ENCODE measurements at places on chromosomes 13 and 19.

DNA sequence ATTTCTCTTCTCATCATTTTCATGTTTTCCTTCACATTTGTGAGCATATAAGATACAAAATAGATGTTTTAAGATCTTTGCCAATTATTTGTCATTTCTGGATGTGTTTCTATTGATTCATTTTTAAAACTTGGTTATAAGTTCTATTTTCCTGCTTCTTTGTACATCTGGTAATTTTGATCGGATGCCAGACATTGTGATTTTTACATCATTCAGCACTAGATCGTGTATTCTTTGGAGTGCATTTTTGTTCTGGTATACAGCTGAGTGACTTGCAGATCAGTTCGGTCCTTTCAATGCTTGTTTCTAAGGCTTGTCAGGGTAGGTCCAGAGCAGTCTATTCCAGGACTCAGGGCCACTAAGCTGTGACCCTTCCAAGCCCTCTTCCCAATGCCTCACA, 198.2 kb downstream of the KLF12 start:
- no peak for DNase-seq

- no peak for DNase-seq
Observed at GRCh38 chr13:60120617-60121336, 43.0 kb downstream of the DIAPH3 start.

GRCh38 chr13:106375085-106375484, 160.4 kb downstream of the EFNB2 start:
- no peak for DNase-seq

- no peak for DNase-seq
Observed at GRCh38 chr13:101065329-101065728, 351.0 kb downstream of the NALCN start.

DNA sequence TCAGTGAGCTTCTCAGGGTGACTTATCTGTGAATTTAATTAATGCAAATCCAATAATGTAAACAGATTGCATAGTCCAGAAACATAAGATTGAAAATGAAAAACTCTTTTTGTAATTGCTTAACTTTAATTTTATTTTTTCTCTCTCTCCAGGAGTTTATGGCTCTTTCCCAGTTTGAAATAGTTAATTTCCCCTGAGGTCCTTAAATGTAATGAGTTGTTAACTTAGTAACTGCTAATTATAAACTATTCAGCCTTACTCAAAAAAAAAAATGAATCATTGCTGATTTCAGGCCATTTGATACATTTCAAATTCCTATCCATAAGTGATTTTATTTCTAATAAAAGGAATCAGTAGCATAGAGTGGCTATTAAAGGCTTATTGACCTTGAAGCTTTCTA, 84.1 kb upstream of the TRPC4 start:
- no peak for DNase-seq

DNA sequence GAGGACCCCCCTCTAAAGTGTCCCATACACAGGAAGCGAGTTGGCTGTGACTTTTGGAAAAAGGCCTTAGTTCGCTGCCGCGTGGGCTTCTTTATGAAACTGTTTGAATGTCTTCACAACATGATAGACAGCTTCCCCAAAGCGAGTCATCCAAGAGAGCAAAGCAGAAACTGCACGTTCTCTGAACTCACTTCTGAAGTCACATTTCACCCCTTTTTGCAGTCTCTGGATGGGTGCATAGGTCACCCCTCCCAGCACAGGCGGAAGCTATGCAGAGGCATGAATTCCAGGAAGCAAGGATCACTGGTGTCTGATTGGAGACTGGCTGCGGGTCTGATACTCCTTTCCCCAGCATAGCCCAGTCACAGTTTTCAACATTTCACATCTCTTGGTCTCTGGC, 10.6 kb downstream of the GPI start:
- DNase-seq, result no peak

DNA sequence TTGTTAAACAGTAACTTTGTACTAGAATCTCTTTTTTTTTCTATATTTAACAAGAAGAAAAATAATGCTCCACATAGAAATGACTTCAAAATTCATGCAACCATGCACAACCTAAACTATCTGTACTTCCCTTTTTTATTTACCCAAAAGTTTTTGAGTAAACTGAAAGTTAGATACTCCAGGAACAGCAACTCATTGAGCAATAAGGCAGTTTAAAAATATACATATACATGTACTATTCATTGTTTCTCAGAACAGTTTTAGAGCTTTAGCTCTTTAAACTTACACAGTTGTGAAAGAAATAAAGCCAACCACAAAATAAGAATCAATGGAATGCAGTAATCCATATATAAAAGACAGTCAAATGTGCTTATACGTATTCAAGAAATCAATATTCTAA, 39.2 kb downstream of the MTMR6 start:
- no peak for DNase-seq

DNA sequence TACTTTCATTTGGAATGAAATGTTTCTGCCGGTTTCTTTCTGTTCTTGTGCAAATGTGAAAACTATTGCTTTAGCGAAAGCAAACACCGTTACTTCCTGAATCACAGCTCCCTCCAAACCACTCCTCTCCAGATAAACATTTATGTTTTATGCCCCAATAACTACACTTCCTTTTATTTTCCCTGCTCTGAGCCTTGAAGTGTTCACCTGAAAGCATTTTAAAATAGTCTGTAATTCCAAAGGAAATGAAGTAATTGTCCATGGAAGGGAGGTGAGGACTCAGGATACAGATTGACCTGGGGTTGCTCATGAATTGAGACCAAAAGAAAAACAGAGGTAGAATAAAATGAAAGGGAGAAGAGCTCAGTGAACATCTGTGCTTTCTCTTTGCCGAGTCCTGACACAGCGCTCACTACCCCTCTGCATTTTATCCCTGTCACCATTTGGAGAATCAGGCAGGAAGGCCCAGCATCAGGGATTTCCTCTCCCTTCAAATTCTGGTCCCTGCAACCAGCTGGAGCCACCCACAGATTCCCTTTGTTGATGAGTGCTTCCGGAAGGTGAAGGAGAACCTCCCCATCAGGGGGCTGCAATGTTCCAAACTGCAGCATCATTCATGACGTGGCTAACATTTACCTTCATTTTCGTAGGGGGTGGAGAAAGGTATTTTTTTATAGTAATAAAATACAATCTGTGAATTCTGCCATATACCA, 171.9 kb downstream of the ITGBL1 start:
- no peak for DNase-seq

DNA sequence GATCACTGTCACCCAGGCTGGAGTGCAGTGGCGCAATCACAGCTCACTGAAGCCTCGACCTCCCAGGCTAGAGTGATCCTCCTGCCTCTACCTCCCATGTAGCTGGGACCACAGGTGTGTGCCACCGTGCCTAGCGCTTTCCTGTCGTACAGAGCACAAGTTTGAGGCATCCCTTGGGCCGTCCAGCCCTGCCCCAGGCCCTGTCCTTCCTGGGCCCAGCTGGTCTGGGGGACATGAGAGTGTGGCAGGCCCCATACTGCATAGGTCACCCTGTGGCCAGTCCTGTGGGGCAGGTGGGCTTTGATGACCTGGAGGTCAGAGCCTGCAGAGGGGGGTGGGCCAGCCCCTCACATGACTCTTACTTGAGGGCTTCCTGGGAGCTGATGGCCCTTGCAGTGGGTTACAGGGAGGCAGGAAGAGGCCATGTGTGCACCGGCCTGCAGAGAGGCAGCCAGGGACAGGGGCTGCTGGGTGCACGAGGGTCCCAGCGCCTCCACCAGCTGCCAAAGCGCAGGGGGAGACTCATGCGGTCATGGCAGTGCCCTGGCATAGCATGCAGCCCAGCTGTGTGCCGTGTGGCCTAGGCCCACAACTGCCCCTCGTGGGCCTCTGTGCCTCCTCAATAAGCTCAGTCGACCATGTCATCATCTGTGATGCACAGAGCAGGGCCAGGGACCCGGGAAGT, 61.4 kb downstream of the KDM4B start:
- DNase-seq, result no peak

- DNase-seq, result no peak
Observed at GRCh38 chr19:16355293-16356043, 30.8 kb downstream of the KLF2 start.

- DNase-seq, result no peak
Observed at GRCh38 chr19:18496167-18496979, 25.5 kb downstream of the ELL start.

DNA sequence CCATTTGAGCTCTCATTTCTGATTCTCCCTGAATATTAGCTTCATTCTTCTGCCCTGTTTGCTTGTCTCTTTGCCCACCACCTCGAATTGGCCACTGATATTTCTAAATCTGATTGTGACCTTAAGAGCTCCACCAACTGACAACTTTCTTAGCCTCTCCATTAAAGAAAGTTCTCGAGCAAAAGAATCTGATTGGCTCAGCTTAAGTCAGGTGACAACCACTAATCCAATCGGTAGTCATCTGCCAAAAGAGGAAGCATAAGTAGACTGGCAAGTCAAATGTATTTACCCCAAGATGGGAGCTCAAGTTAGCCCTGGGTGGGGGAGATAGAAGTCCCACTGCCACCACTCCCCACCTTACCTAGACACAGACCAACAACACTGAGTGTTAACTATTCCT, 41.5 kb downstream of the NOTCH3 start:
- no peak for DNase-seq

DNA sequence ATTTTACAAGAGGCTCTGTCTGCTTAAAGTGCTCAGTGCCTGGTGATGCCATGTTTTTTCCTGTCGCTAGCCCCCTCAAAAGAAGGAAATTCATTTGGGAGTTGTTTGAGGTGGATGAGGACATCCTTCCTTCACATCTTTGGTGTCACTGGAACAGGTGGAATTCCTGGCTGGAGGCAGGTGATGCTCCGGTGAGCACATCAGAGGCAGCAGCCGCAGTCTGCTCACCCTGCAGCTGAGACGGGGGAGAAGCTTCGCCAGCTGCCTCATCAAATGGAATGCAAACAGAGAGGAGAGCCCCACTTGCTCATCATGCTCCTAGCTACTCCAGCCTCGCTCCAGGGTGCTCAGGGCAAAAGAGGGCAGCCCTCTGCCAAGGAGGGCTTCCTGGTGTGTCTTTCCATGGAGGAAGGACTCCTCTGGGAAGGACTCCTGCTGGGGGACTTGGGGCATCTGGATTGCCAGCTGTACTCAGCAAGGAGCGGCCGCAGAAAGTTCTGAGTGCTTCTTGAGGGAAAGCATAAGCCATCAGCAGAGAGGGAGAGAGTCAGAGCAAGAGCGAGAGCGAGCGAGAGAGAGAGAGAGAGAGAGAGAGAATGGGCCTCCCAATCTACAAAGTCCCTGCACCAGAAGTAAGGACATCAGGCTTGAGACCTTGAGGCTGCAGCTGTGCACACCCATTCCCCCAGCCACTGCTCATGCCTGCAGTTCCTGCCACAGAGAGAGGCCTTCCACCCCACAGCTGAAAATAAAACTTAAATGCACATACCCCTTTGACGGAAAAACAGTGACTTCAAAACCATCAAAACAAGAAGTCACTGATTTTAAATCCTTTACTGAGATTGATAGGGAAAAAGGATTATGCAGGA, 74.3 kb upstream of the UBL3 start:
- no peak for DNase-seq

GRCh38 chr13:82467626-82468025, 1414.6 kb downstream of the SLITRK1 start:
- no peak for DNase-seq

DNA sequence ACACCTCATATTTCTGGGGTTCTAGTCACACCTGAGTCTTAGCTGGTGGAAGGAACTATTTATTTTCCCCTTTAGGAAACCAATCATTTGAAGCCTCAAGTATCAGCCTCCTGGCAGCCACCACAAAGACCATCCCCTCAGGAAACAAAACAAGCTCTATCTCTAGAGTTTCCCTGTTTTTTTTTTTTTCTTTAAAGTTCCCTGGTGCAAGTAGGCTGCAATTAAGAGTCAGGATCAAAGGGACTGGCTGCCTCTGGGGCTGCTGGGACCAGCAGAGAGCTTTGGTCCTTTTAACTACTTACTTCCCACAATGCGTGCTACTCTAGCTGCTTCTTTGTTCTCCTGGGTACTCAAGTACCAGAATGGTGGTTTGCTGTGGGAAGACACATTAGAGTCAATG, 11.4 kb downstream of the MBNL2 start:
- DNase-seq, result no peak

DNA sequence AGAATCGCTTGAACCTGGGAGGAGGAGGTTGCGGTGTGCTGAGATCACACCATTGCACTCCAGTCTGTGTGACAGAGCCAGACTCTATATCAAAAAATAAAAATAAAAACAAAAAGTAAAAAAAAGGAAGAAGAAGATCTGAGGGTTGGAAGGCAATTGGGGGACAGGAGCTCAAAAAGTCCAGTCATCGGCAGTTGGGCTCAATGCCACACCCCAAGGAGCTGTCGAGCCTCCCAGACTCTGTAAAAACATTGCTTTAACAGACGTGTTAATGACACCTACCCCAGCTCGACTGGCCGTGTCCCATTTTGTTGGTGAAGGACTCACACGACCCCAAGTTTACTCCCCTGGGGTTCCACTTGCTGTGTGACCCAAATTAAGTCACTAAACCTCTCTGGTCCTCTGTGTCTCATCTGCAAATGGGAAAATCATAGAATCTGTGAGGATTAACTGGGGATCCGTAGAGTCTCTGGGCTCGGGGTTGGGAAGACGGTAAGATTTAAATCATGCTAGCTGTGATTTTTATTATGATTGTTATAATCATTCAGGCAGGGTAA, 7.0 kb downstream of the GNA15 start:
- no peak for DNase-seq

GRCh38 chr19:13784731-13785452, 10.4 kb upstream of the ZSWIM4 start:
- DNase-seq, result no peak

GRCh38 chr19:10450853-10451609, 30.7 kb downstream of the PDE4A start:
- DNase-seq, result no peak

DNA sequence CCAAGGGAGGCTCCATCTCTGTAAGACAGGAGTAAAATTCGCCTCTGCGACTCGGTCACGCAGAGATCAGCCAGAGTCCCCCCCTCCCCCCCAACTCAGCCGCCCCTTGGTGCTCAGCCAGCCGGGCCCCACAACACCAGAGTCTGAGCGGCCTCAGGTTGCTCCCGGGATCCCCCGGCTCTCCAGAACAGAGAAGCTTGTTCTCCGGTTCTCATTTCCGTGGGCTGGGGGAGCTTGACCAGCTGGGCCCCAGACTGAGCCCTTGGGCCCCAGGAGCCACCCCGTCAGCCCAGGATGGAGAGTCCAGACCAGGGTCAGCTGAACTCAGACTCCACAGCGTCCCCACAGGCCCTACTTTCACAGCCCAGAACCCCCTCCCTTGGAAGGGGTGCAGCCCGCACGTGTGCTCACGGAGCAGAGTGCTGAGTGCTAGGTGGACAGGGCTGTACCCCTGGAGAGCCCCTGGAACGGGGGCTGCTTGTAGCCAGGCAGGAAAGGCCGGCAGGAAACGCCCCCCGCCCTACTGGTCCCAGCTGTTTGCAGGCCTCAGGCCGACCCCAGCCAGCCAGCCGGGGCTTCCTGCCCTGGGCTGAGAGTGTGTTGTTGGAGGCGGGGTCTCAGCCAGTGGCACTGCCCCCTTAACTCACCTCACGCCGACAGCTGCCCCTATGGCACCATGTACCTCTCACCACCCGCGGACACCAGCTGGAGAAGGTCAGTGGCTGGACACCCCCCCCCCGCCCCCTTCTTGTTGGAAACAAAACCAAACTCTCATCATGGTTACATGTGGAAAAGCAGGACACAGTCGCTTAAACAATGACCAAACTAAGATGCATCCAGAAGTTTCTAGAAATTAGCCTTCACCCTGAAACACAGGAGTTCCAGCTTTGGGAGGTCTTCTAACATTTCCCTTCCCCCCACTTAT, 44.4 kb downstream of the COMP start:
- DNase-seq, result no peak
